Activated CD4-positive, alpha-beta T cell treated with anti-CD3 and anti-CD28 coated beads for 36 hours (primary cell): ENCODE measurements at places on chromosomes 4 and X. TPM values are rescaled to one million over a fixed set of nuclear protein-coding genes. Genes with fewer than 3 reads are reported as not detected.

DNA sequence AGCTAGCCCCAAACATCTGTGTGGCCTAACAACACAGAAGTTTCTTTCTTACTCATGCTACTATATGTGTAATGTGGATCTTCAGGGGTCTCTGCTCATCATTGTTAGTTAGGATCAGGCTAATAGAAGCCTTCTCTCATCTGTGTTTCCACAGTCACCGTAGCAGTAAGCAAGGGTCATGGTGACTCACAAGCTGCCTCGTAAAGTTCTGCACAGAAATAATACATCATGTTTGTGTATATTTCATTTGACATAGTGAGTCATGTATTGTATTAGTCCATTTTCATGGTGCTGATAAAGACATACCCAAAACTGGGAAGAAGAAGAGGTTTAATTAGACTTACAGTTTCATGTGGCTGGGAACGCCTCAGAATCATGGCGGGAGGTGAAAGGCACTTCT, 38.7 kb downstream of the SLC4A4 start:
- H3K4me1 ChIP-seq = no peaks in the 10 kb centered on the region
- H3K4me3 ChIP-seq = no peak overlapping the region
- no peaks in the 10 kb centered on the region for H3K36me3 ChIP-seq
- H3K27me3 ChIP-seq = no peaks in the 10 kb centered on the region

GRCh38 chrX:46978341-46979291, 66.4 kb downstream of the JADE3 start:
- no peaks in the 10 kb centered on the region for H3K36me3 ChIP-seq
- H3K27me3 ChIP-seq = no peaks in the 10 kb centered on the region
- peak; percentile 88 for DNase-seq
- H3K4me3 ChIP-seq = no peak overlapping the region
- no peak overlapping the region for H3K27ac ChIP-seq
- H3K4me1 ChIP-seq = no peaks in the 10 kb centered on the region

DNA sequence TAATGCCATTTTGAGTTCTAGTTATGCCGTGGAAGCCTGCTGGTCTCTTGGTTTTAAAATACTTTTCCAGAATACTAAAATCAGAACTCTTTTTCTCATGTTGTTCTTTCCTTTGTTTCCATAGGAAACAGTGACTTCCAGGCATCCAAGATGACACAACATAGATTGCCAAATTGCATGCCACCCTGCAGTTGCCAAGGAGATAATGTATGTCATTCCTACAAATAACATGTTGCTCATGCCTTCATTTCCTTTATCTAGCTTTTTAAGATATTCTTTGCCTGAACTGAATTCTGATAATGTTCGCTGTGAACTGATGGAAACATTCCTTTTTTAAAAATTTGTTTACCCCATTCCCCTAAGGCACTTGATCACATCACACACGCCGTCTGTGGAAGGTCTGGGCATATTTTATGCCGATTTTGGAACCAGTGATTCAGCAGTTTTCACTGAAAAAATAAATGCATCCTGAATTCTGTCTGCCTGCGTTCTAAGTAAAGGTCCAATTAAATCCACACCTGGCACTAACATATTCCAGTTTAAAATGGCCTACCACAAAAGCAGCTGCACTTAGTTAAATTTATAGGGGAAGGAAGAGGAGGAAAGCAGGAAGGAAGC, 38.0 kb upstream of the COX7B2 start:
- DNase-seq = no peak
- H3K4me3 ChIP-seq = no peak overlapping the region
- no peaks in the 10 kb centered on the region for H3K4me1 ChIP-seq
- H3K27me3 ChIP-seq = no peaks in the 10 kb centered on the region

DNA sequence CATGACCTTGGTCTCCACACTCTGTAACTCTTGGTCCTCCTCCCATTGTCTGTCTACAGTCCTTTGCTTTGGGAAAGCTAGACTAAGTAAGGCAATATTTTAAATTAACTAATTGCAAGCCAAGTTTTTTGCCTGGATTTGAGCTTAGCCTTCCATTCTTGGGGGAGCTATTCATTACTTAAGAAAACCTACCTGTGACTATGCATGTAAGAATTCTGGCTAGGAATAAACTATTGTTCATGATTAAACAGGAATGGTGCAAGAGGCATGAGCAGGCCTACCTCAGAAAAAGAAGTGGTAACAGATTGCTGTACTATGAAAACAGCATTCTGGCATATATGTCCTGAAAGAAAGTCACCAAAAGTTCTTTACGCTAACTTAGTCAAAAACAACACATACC, 309.4 kb downstream of the MAPK10 start:
- no peak overlapping the region for H3K4me3 ChIP-seq
- no peak overlapping the region for H3K27ac ChIP-seq
- no peaks in the 10 kb centered on the region for H3K36me3 ChIP-seq
- no peaks in the 10 kb centered on the region for H3K27me3 ChIP-seq

- H3K27ac ChIP-seq = peak overlapping the region; percentile 99
- H3K4me3 ChIP-seq = peak overlapping the region; percentile 75
- H3K4me1 ChIP-seq = peaks cover 93% of the 10 kb centered on the region
- no peaks in the 10 kb centered on the region for H3K27me3 ChIP-seq
- H3K36me3 ChIP-seq = no peaks in the 10 kb centered on the region
Observed at GRCh38 chr4:140095694-140096482, 58.1 kb downstream of the MAML3 start.

- peak overlapping the region; percentile 79 for H3K27ac ChIP-seq
- H3K4me1 ChIP-seq = peaks cover 9% of the 10 kb centered on the region
- H3K27me3 ChIP-seq = no peaks in the 10 kb centered on the region
- peak; percentile 19 for DNase-seq
Observed at GRCh38 chrX:155632431-155633100, 19.8 kb upstream of the TMLHE start.

- H3K27me3 ChIP-seq = no peaks in the 10 kb centered on the region
- H3K4me1 ChIP-seq = no peaks in the 10 kb centered on the region
- no peak overlapping the region for H3K27ac ChIP-seq
- H3K4me3 ChIP-seq = no peak overlapping the region
- no peak for DNase-seq
Observed at GRCh38 chr4:87360338-87360935, 30.6 kb downstream of the HSD17B11 start.

GRCh38 chr4:141463678-141464077, 172.7 kb upstream of the IL15 start:
- peaks cover under 1% of the 10 kb centered on the region for H3K27me3 ChIP-seq
- H3K4me1 ChIP-seq = no peaks in the 10 kb centered on the region
- no peak for DNase-seq
- no peak overlapping the region for H3K4me3 ChIP-seq

DNA sequence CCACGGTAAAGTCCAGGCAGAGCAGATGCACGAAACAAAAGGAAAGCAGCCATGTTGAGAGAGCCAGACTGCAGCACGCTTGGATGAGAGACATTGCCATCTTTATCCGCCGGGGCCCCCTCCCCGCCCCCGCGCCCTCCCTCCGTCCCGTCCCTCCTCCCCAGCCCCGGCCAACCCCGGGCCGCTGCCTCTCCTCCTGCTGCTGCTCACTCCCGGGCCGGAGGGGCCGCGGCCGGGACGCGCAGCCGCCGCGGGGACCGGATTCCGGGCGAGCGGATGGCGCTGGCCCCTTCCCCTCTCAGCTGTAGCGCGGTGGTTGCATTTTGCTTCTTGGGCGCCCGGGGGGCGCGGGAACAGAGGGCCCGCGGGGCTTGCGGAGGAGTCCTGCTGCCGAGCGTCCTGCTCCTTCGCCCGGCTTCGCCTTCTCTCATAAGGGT, 542 bp downstream of the RNF150 start:
- H3K36me3 ChIP-seq = no peaks in the 10 kb centered on the region
- peak overlapping the region; percentile 78 for H3K4me3 ChIP-seq
- H3K27me3 ChIP-seq = peaks cover 62% of the 10 kb centered on the region

DNA sequence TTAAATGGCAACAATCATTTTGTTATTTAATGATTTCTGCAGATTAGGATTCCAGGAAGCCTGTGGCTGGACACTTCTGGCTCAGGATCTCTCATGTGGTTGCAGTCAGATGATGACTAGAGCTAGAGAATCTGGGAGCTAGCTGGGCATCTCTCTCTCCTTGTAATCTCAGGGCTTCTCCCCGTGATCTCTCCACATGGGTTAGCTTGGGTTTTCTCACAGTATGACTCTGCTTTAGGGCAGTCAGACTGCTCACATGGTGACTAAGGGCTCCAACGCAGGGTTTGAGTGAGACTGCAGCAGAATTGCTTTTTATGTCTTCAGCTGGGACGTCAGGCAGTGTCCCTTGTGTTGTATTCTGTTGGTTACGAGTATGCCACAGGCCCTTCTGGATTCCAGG, 361.4 kb downstream of the CBLL2 start:
- H3K4me3 ChIP-seq = no peak overlapping the region
- no peaks in the 10 kb centered on the region for H3K4me1 ChIP-seq
- DNase-seq = no peak
- H3K36me3 ChIP-seq = no peaks in the 10 kb centered on the region
- no peak overlapping the region for H3K27ac ChIP-seq

- H3K36me3 ChIP-seq = peaks cover 42% of the 10 kb centered on the region
- no peak for DNase-seq
- no peaks in the 10 kb centered on the region for H3K27me3 ChIP-seq
- H3K4me1 ChIP-seq = peaks cover 46% of the 10 kb centered on the region
- H3K27ac ChIP-seq = peak overlapping the region; percentile 86
- no peak overlapping the region for H3K4me3 ChIP-seq
Observed at GRCh38 chr4:2489841-2490552, 21.1 kb downstream of the RNF4 start.

DNA sequence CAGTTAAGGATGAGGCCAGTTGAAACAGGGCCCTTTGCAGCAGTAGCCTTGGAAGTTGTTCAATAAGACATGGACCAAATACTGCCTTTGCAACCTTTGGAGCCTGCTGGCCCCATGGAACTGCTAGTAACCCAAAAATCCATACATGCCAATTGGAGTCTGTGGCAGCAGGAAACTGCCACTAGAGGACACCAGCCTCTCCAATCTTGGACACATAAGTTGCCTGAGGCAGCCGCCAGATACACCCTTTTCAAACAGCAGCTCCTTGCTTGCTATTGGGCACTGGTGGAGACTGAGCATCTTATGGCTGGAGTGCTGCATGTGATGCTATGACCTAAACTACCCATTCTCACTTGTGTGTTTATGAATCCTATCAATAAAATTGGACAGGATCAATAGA, 14.8 kb upstream of the LAP3 start:
- H3K4me1 ChIP-seq = peaks cover 5% of the 10 kb centered on the region
- H3K27me3 ChIP-seq = no peaks in the 10 kb centered on the region
- no peak for DNase-seq
- no peak overlapping the region for H3K27ac ChIP-seq

- H3K4me1 ChIP-seq = no peaks in the 10 kb centered on the region
- H3K27me3 ChIP-seq = peaks cover 4% of the 10 kb centered on the region
- H3K36me3 ChIP-seq = no peaks in the 10 kb centered on the region
- H3K4me3 ChIP-seq = no peak overlapping the region
Observed at GRCh38 chr4:41281038-41281634, 24.4 kb downstream of the UCHL1 start.

- no peaks in the 10 kb centered on the region for H3K27me3 ChIP-seq
- peaks cover 6% of the 10 kb centered on the region for H3K4me1 ChIP-seq
- H3K27ac ChIP-seq = no peak overlapping the region
- peaks cover 62% of the 10 kb centered on the region for H3K36me3 ChIP-seq
- no peak for DNase-seq
- no peak overlapping the region for H3K4me3 ChIP-seq
Observed at GRCh38 chr4:87130985-87131703, 89.3 kb downstream of the KLHL8 start.

DNA sequence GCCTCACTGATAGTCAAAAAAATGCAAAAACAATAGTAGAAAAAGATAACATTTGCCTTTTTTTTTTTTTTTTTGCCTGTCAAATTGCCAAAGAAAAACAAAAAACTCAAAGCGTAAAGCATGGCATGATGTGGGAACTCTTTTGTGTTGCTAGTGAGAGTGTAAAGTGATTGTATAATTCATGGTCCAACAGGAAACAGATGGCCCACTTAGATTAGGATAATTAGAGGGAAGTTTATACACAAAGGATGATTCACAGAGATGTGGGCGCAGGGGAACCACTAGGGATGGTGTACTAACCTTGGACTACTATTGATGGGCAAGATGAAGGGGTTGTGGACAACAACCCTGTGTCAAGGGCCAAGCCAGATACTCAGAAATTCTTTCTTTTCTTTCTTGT, 16.4 kb downstream of the MCUB start:
- DNase-seq = no peak
- peaks cover 36% of the 10 kb centered on the region for H3K36me3 ChIP-seq

DNA sequence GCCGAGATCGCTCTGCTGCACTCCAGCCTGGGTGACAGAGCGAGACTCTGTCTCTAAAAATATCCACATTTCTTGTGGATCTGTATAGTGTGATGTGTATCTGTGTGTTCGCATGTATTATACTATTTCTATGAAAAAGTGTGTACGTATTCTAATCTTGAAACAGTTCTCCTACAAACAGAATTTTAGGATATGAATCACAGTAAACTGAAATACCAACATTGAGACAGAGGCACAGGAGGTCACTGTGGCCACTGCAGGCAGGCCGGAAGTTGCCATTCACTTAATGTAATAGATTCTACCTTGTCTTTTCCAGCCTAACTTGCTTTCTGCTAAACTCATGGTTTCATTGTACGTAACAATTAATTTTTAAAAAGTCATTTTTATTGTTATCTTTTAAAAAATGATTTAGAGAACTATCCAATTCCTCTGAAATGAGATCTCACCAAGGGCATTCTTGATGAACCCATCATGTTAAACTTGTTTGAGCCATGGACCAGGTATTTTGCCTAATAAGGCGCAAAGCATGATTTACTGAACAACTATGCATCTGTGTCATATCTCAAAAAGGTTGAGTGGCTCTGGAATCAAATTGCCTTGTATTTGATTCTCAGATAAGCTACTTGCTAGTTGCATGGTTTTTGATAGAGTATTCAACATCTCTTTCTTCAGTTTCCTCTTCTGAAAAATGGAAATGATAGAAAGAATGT, 154.9 kb upstream of the GYPA start:
- no peak overlapping the region for H3K27ac ChIP-seq
- H3K4me1 ChIP-seq = no peaks in the 10 kb centered on the region
- no peak overlapping the region for H3K4me3 ChIP-seq
- H3K27me3 ChIP-seq = no peaks in the 10 kb centered on the region
- H3K36me3 ChIP-seq = no peaks in the 10 kb centered on the region

Gene ADGRG4
- not detected for total RNA-seq

Gene FOXR2
- not detected for total RNA-seq

Gene SLC4A4
- not detected for total RNA-seq

Gene HELT
- not detected for total RNA-seq

Gene KIAA1210
- total RNA-seq = not detected

Gene TAB3
- total RNA-seq = 18.7 TPM
